Panc1 (cell line): ENCODE measurements at places on chromosomes 4 and X. TPM values are rescaled to one million over a fixed set of nuclear protein-coding genes. Genes with fewer than 3 reads are reported as not detected.

The PAGE5 gene
- total RNA-seq, result not detected

The NPNT gene
- 1.9 TPM for total RNA-seq

The STOX2 gene
- total RNA-seq, result 10.6 TPM

The MAGEA1 gene
- total RNA-seq, result not detected

The EVC2 gene
- not detected for total RNA-seq
